ENCODE measurements at places on chromosomes 11 and 22. TPM values are rescaled to one million over a fixed set of nuclear protein-coding genes. Genes with fewer than 3 reads are reported as not detected.

DNA sequence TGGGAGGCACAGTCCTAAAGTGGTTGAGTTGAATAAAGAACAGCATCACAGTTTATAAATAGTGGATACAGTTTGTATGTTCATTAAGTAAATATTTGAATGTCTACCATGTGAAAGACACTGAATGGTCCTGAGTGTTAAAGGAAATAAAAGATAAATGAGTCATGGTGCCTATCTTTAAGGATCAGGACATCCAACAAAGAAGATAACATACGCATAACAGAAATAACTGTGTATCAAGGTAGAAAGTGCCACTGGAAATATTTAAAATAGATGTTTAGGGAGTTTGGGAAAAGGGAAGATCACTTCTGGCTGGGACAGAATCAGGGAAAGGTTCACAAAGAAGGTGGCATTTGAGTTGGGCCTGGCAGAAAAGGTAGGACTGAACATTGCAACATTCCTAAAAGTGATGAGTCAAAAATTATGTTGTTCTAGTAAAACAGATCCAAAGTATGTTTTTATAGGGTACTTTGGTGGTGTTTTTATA, 41.5 kb downstream of the CSTPP1 start:
- DNase-seq = no peak

GRCh38 chr11:79076526-79077115, 364.2 kb downstream of the TENM4 start:
- DNase-seq = peak; percentile 91

GRCh38 chr22:48315439-48316256, 1512.0 kb downstream of the BRD1 start:
- no peak for DNase-seq

DNA sequence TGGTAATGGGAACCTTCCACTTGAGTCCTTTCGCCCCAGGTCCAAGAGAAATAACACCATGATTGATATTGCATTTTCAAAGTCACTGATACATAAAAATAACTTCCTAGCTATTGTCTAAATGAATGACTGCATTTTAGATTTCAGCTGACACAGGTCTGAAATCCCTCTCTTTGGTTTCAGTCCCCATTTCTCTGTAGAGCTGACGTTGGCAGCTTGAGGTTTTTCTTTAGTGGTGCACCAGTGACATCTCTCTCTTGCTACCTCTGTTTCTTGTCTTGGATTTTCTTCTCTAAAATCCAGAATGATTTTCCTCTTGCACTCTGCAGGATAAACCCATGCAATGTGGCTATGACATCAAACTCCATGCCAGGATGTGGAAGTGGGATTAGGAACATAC, 31.7 kb upstream of the SORL1 start:
- no peak for DNase-seq

DNA sequence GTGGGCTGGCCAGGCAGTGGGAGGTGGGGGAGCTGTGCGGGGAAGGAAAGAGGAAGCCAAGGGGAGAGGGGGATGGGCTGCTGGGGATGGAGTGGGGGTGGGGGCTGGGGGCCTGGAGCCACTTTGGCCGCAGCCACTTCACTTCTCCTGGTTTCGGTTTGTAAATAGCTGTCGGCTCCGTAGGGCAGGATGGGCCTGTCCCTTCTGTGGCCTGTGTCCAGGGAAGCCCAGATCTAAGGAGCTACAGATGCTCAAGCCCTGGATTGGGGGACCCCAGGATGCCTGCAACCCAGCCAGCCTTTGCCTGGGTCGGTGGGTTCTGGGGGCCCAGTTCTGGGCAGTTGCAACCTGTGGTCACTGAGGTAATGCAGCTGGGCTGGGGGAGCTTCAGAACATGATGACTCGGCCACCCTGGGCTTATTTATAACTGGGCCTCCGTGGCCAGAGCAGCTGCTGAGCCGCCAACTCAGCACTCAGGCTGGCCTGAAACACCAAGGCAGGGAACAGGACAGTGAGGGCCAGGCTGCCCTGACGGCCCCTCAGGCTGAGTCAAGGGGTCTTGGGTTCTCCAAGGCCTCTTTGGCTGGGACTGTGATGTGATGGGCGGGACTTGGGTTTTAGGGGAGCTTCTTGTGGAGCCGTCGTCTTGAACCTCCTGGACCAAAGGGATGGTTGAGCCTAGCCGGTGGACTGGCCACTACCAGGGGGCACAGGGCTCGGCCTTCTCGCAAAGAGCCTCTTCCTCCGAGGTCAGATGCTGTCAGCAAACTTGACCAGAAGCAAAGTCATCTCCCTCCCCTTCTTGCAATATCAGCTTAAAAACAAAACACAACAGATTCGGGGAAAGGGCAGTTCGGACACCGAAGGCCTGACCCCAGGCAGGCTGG, 15.0 kb upstream of the SLC39A13 start:
- peak; percentile 97 for DNase-seq

DNA sequence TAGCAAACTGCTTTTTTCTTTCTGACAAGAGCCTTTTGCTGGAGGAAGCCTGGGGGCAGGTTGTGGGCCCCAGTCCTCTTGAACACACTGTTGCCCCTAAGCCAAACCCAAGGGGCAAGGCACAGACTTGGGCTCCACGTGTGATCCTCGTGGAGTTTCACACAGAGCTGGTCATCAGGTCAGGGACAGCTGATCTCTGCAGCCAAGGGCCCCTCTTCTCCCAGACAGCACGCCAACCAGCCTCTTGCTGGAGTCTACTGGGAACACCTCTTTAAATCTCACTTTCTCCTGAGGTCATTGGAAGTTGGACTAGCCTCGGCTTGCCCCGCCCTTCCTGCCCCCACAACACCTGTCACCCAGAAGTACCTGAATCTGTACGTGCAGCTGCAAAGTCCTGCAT, 39.8 kb downstream of the C11orf58 start:
- DNase-seq = no peak

DNA sequence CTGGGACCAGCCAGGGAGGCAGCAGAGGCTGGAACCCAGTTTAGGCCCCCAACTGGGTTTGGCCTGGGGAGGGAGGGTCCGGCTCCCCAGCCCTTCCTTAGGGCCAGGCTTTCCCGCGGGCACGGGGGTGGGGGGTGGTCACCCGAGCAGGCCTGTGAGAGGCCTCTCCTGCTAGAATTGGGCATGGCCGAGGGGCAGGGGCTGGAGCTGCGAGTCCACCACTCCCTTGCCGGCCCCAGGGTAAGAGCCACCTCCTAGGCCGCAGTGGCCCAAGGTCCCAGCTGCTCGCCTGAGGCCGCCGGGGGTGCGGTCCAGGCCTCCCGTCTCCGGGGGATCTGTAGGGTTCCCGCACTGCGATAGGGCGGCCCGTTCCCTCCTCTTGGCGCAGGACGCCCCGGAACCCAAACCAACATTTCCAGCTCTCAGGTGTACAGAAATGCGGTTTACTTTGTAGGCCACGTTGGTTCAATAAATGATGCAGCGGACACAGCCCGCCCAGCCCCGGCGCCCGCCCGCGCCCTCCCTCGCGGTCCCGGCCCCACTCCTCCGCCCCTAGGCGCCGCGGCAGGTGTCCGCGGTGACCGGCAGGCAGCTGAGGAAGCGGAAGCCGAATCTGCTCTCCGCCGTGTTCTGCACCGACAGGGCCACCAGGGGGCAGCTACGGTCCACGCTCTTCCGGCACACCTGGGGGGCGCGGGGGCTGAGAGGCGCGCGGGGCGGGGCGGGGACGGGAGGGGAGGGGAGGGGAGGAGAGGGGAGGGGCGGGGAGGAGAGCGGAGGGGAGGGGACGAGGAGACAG, 5.9 kb downstream of the LMNTD2 start:
- peak; percentile 97 for DNase-seq

GRCh38 chr11:73975479-73975757, 7.2 kb downstream of the UCP2 start:
- DNase-seq = no peak

DNA sequence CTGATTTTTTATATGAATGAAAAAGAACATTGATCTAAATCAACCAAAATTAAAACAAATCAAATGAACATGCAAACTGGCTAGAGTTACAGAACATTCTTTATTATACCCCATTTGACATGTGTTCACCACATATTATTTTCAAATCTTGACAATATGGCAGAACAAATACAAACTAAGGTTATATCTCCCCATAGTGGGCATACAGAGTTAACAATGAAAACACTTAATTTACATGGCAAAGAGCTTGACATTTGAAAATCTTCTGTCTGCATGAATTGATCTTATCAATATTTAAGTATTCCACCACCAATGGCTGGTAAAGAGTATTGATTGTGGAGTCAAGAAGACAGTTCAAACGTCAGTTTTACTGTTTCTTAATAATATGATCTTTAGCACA, 197.9 kb upstream of the ANO3 start:
- no peak for DNase-seq

- DNase-seq = no peak
Measured at GRCh38 chr11:15967966-15968365, 388.4 kb downstream of the SOX6 start.

- peak; percentile 22 for DNase-seq
Measured at GRCh38 chr11:57116654-57117053, 65.1 kb upstream of the LRRC55 start.

GRCh38 chr11:95499516-95500135, 268.6 kb upstream of the SESN3 start:
- no peak for DNase-seq

- DNase-seq = no peak
Measured at GRCh38 chr11:120420572-120420971, 84.4 kb downstream of the ARHGEF12 start.

DNA sequence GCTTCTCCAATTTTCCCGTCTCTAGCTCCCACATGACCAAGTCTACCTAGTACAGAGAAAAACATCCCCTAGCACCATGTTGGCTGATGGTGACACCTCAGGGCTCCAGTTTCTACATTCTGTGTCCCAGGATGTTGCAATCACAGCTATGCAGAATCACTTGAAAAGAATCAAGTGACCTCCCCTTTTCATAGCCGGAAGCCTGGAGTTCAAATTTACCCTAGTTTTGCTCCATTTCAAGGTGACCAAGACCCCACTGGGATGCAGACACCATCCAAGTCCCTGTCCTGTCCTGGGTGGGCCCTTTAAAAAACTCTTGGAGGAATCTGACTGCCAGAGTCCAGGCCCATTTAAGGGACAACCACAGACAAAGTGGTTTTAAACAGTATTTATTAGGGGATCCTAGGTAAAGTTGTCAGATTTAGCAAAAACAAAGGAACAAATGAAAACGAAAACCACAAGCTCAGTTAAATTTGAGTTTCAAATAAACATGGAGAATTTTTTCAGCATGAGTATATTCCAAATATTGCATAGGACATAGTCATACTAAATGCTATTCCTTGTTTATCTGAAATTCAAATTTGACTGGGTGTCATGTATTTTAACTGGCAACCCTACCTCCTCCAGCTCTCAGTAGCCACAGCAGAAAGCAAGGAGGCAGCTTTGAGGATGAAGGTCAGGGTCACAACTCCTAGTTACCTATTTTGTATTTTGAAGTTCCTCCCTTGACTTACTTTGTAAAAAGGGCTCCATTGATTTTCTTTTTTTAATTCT, 52.4 kb downstream of the MIAT start:
- DNase-seq = peak; percentile 58

- no peak for DNase-seq
Measured at GRCh38 chr22:16776080-16776479, 49.1 kb downstream of the XKR3 start.

- DNase-seq = peak; percentile 27
Measured at GRCh38 chr11:130472434-130472961, 24.1 kb downstream of the ADAMTS15 start.

GRCh38 chr11:97367406-97368083, 977.7 kb downstream of the JRKL start:
- no peak for DNase-seq

- DNase-seq = peak; percentile 53
Measured at GRCh38 chr22:18152519-18152918, 2.5 kb downstream of the USP18 start.

DNA sequence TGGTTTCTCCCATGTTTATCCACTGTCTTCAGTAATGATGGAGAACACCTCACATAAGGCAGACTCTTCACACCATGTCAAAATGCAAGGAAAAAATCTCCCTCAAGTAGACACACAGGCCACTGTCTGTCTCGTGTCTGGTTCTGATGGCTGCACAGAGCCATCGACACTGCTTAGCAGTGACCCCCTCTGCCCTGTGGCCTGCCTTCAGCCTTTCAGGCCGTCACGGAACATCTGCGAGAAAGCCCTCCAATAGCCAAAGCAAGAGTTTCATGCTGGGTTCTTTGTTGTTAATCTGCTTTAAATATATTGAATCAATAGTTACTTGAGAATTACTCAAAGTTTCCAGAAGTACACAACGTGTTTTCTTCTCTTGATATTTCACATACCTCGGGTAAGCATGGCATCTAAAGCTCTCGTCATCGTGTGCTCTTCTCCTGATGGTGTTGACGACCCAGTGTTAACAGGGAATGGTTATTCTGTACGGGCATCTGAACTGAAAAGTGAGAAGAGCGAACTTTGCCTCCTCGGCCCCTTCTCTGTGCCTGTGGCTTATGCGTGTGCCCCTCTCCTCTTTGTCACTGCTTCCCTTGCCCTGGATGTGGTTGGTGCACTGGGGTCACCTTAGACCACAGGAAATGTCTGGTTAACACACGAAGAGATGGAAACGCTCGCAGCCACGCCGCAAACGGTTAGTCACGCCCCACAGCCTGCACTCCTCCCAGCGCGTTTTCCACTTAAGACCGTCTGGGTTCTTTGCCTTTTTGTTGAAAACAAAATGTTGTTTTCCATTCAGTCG, 33.4 kb upstream of the CTTN start:
- no peak for DNase-seq

DNA sequence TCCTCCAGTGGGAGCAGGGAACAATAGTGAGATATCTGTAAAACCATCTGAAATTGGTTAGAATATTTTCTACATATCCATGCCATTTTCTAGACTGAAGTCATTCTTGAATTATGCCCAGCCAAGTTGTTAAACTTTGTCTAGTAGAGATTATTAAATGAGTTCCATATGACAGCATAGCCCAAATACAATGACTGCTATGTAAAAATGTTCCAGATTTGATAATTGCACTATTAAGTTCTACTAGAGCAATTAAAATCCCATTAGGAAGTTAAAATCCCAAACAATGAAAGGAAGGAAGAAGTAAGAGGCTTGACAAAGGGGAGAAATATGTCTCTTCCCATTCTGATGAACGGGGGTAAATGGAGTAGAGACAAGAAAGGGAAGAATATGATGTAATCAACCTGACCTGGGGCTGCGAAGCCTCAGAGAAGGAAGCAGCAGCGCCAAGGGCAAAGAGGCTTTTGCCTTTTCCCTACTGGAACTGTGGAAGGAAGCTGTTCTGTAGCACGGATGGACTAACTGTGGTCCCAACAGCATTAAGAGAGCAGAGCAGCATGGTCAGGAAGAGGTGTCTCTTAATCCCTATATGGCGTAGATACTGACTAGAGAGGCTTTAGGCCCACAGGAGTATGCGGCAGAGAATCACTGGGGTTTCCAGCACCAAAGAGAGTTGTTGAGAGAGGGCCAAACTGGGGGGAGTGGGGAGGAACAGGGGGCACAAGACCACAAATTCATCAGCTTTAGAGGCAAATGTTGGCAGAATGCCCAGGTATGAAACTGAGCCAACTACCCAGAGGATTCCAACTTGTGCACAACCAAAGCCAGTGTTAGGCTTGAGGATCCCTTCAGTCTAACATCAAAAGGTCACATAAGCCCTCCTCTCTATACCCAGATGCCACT, 26.7 kb downstream of the RRP8 start:
- no peak for DNase-seq

The GALNT18 gene
- total RNA-seq = 3.2 TPM

The GPHA2 gene
- not detected for total RNA-seq

The CNIH2 gene
- under 0.01 TPM for total RNA-seq

The C1QTNF5 gene
- total RNA-seq = 35.9 TPM

The ACRV1 gene
- not detected for total RNA-seq

The CASP5 gene
- not detected for total RNA-seq

The KDM4E gene
- total RNA-seq = not detected

The TMEM191C gene
- 0.59 TPM for total RNA-seq

The SLC16A8 gene
- not detected for total RNA-seq

The C11orf97 gene
- total RNA-seq = not detected

The MRGPRX3 gene
- total RNA-seq = not detected

The GVQW3 gene
- total RNA-seq = 2.9 TPM

The SC5D gene
- 63.7 TPM for total RNA-seq

The C11orf52 gene
- 1.2 TPM for total RNA-seq
